ENCODE measurements at places on chromosomes 12 and 14.

GRCh38 chr12:46960681-46961080 lies 118.7 kb upstream of the PCED1B start:
- DNase-seq = no peak

- DNase-seq = no peak
Measured at GRCh38 chr12:107368586-107368985, 275.2 kb upstream of the CRY1 start.

DNA sequence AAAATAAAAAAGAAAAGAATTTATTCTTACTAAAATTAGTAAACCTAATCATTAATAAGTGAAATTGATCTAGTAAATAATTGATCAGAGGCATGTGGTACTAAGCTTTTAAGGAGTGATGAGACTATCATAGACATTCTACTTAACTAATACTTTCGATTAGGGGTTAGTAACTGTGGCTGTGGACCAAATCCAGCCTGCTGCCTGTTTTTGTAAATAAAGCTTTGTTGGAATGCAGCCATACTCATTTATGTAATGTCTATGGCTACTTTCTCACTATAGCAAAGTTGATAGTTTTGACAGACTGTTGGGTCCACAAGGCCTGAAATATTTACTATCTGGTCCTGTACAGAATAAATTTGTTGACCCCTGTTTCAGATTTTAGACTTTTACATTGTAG lies 63.2 kb downstream of the PLEKHA5 start:
- no peak for DNase-seq

DNA sequence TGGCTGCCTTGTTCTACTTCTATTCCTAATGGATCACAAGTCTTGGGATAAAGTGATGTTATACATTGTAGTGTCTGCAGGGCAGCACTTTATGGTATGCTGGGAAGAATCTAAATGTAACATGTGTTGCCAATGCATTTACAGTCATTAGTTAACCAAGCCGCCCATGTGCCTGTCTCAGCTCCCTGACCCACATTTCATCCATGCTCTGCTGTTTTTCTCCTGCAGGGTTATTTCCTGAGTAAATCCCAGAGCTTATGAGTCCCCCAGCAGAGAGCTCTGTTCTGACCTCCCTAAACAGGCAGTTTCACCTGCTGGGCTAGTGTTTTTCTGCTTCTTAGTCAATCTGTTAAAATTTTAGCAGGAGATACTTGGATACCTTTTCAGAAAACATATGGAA lies 4.4 kb upstream of the TMTC2 start:
- DNase-seq = no peak

DNA sequence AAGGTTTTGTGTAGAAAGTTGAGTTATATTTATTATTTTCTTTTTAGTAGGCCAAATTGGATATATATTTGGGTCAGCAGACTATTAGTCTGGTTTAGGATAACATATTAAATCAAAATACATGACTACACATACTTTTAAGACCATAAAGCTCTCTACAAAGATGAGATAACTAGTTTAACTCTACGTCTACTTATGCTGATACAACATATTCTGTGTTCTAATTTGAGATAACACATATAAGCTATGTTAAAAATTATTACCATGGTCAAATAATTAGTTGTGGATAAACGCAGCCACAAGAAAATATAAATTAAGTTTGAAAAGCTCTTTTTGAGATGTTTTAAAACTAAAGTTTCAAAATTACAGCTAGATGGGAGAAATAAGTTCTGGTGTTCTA lies 55.3 kb downstream of the IPO8 start:
- no peak for DNase-seq

DNA sequence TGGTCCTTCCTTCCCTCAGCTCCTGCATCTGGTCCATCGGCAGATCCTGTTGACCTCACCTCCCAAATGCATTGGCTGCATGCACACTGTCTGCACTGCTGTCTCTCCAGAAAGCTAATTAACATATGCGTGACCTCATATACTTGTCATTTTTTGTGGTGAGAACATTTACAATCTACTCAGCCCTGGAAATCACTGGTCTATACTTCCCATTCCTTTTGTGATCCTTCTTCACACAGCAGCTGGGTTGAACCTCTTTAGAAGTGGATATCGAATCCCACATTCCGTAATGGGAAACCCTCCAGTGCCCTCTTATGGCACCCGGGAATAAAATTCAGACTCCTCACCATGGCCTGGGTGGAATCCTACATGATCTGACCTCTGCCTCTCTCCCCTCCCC lies 45.0 kb downstream of the SMOC1 start:
- DNase-seq = no peak

GRCh38 chr14:57060276-57060955 lies 208.3 kb downstream of the EXOC5 start:
- DNase-seq = peak; percentile 29

GRCh38 chr12:19402743-19403431 lies 36.4 kb upstream of the AEBP2 start:
- no peak for DNase-seq

DNA sequence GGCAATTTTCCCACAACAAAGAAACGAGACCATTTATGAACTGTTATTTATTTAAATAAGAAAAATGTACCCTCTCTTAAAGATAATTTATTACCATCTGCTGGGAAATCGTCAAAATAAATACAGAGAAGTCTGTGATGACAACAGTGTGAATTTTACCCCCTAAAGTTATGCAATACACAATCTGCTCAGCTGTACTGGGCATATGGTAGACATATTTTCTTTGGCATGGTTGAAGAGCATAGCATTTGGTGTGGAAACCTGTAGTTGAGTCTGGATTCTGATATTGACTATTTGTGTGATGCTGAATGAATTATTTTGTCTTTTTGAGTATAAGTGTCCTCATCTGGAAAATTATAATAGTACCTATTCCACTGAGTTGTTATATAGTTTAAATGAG lies 60.0 kb downstream of the CFAP54 start:
- DNase-seq = no peak

DNA sequence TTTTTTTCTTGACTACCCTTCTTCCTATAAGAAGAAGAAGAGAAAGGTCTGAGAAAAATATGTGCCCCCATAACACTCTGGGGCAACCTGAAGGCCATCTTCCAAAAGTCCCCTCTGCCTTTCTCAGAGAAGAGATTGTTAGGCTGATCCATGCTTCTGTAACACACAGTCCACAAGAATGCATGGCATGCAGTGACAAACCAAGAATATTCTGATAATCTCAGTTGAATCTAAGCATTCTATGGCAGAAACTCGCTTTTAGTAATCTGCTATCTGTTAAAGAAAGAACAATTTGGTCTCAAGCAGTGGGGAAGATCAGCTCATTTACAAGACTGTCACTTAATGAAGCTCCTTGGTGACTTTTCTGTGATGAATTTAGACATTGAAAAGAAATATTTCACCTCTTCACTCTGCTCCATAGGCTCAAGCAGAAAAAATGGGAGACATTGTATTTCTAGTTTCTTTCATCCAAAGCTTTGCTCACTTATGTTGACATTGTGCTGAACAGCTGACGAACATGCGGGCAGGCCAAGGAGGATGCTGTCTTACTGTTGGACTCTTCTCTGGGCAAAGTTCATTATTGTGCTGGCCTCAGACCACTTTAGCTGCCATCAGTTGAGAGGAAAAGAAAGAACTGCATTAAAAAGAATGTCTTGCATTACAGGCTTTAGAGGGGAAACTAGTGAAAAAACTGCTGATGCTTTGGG lies 957.1 kb downstream of the DIO2 start:
- no peak for DNase-seq
